GM23338 (cell line): ENCODE measurements at places on chromosomes 12 and 14. TPM values are rescaled to one million over a fixed set of nuclear protein-coding genes. Genes with fewer than 3 reads are reported as not detected.

- H3K4me1 ChIP-seq, result peaks cover 31% of the 10 kb centered on the region
- peaks cover 14% of the 10 kb centered on the region for H3K36me3 ChIP-seq
Observed at GRCh38 chr12:30788754-30789153, 34.0 kb upstream of the CAPRIN2 start.

GRCh38 chr12:76450690-76451089 is 102.5 kb upstream of the BBS10 start:
- no peak overlapping the region for H3K4me3 ChIP-seq
- no peak overlapping the region for H3K27ac ChIP-seq
- H3K4me1 ChIP-seq, result no peaks in the 10 kb centered on the region
- H3K36me3 ChIP-seq, result no peaks in the 10 kb centered on the region
- H3K27me3 ChIP-seq, result no peaks in the 10 kb centered on the region

DNA sequence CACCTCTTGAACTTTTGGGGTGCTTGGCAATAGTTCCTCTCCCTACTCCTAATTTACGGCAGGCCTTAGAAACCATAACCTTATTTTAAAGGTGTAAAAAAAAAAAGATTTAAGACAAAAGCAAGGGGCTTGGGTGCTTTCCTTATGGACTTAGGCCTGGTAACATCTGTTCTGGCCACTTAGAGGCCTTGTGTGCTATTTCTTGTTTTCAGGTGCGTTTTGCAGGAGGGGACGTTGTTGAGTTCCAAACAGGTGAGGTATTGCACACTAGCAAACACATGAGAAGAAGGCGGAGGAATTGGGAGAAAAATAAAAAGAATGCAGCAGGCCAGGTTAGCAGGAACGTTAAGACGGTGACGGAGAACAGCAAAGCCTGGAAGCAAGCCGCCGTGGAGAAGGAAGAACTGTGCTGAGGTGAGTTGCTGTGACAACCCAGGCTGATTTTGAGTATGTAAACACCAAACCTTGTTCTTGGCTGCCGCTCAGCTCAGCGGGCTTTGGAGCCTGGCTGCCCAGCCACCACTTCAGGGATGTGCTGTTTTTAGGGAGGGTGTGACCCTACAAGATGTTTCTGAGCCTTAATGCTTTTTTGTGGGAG is 17.3 kb downstream of the EMG1 start:
- H3K27ac ChIP-seq, result 0 out of 2 replicates have a peak overlapping the region, but pooled peaks have one; percentile 10
- H3K4me1 ChIP-seq, result no peaks in the 10 kb centered on the region
- H3K36me3 ChIP-seq, result peaks cover 4% of the 10 kb centered on the region

DNA sequence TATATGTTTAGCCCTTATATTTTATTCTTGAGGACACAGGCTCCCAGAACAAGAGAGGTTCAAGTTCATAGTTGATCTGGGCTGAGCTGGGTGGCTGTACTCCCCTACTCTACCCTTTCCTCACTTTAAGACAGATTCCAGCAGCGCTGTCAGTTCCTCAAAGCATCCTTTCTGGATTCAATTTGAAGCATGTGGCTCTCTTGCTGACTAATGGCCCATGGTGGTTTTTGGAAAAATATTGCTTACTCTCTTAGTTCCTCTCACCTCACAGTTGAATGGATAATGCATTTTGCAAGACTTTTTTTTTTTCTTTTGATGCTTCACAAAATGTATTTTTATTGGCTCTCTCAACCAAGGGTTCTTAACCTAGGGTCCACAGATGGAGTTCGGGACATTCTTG is 4.1 kb downstream of the PELI2 start:
- peaks cover 23% of the 10 kb centered on the region for H3K27me3 ChIP-seq
- no peaks in the 10 kb centered on the region for H3K36me3 ChIP-seq
- DNase-seq, result no peak
- no peak overlapping the region for H3K4me3 ChIP-seq
- H3K4me1 ChIP-seq, result peaks cover 40% of the 10 kb centered on the region

DNA sequence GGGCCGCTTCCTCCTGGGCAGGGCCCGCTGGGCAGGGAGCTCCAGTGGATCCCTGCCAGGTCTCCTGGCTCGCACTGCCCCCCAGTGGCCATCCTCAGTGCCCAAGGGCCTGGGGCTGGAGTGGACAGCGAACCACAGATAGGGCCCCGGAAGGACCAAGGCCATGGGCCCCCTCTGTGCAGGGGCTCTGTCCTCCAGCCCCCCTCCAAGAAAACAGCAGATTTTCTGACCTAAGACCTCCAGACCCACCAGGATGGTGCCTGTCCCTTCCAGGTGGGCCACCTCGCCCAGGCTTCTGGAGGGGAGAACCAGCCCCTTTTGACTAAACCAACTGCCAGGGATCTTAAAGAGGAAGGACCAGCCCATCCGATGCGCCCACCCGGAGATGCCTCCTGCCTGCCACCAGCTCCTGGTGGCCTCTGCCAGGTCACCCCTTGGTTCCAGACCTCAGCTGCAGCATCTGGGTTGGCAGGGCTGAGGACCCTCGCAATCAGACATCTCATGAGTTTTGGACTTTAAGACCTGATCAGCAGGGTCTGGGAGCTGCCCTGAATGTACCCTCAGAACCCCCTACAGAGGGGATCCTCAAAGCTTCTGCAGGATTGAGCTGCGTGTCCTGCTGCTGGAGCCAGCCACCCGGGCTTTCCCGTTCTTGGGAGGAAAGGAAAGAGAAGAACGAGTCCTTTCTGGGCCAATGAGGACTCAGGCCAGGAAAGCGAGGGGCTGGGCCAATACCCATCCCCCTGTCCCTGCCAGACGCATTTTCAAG is 325.8 kb upstream of the DIO3 start:
- no peak overlapping the region for H3K4me3 ChIP-seq
- no peaks in the 10 kb centered on the region for H3K27me3 ChIP-seq
- no peaks in the 10 kb centered on the region for H3K36me3 ChIP-seq
- no peaks in the 10 kb centered on the region for H3K4me1 ChIP-seq

DNA sequence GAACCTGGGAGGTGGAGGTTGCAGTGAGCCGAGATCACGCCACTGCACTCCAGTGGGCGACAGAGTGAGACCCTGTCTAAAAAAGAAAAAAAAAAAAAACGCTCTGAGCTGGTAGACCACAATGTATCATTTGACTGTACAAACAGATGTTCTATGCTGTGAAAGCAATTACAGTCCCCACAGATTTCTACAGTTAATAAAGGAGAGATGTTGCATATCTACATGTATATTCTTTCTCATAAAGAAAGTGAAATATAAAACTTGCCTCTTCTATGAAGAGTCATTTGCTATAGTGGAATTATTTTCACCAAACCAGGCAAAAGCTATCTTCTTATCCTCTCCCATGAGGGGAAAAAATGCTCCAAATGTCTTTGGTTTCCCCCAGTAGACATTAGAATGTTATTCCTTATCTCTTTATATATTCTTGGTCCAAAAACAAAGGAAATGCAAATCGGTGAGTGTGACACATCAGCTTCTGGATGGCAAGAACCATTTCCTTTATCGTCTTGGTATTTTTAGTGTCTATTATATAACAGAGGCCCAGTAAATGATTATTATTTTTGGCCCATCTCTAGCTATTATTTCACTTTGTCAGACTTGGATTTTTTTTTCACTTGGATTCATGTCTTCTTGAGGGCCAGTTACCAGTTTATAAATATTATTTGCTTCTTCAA is 230.4 kb downstream of the SSPN start:
- H3K27me3 ChIP-seq, result no peaks in the 10 kb centered on the region
- H3K27ac ChIP-seq, result no peak overlapping the region
- no peak overlapping the region for H3K4me3 ChIP-seq
- DNase-seq, result no peak

DNA sequence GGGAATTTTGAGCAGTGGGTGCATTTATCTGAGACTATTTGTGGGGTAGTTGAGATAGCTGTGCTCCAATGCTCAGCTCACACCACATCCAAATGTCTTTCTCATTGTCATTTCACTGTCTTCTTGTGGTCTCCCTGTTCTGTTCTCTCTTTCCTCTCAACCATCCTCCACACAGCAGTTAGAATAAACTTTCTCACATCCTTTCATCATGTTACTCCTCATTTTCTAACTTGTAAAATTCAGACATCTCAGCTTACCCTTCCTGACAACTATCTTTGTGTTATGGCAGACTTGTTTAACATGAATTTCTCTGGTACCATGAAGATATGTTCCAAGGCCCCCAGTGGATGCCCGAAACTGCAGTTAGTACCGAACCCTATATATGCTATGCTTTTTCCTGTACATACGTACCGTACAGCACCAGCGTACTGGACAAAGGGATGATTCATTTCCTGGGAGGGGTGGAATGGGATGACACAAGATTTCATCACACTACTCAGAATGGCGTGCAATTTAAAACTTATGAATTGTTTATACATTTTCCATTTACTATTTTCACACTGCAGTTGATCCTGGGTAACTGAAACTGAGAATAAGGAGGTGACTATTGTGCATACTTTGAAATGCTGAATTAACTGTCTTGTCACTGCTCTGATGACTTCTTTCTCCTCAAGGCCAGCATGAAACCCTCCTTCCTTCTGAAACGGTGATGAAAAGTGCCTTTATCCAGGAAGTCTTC is 177.1 kb upstream of the SLC38A2 start:
- H3K27me3 ChIP-seq, result no peaks in the 10 kb centered on the region
- DNase-seq, result no peak
- no peak overlapping the region for H3K4me3 ChIP-seq

- DNase-seq, result no peak
- H3K4me1 ChIP-seq, result no peaks in the 10 kb centered on the region
- no peaks in the 10 kb centered on the region for H3K27me3 ChIP-seq
Observed at GRCh38 chr14:45799511-45799910, 546.5 kb upstream of the MIS18BP1 start.

- H3K36me3 ChIP-seq, result no peaks in the 10 kb centered on the region; the same call in 1 of the 2 replicates
- H3K27ac ChIP-seq, result no peak overlapping the region
- H3K4me1 ChIP-seq, result peaks cover 10% of the 10 kb centered on the region; the same call in 1 of the 2 replicates
- DNase-seq, result no peak
- H3K4me3 ChIP-seq, result no peak overlapping the region
- peaks cover 48% of the 10 kb centered on the region for H3K27me3 ChIP-seq
Observed at GRCh38 chr14:72898448-72898847, 4.5 kb upstream of the DPF3 start.

- no peaks in the 10 kb centered on the region for H3K27me3 ChIP-seq
- H3K4me3 ChIP-seq, result no peak overlapping the region
- H3K27ac ChIP-seq, result no peak overlapping the region
- peaks cover 3% of the 10 kb centered on the region; the same call in 1 of the 2 replicates for H3K4me1 ChIP-seq
- no peak for DNase-seq
- H3K36me3 ChIP-seq, result no peaks in the 10 kb centered on the region
Observed at GRCh38 chr12:104579718-104580495, 123.2 kb downstream of the CHST11 start.

GRCh38 chr14:81234278-81234677 is 13.5 kb upstream of the GTF2A1 start:
- no peaks in the 10 kb centered on the region for H3K36me3 ChIP-seq
- peaks cover 4% of the 10 kb centered on the region for H3K4me1 ChIP-seq
- no peak for DNase-seq
- H3K4me3 ChIP-seq, result no peak overlapping the region

DNA sequence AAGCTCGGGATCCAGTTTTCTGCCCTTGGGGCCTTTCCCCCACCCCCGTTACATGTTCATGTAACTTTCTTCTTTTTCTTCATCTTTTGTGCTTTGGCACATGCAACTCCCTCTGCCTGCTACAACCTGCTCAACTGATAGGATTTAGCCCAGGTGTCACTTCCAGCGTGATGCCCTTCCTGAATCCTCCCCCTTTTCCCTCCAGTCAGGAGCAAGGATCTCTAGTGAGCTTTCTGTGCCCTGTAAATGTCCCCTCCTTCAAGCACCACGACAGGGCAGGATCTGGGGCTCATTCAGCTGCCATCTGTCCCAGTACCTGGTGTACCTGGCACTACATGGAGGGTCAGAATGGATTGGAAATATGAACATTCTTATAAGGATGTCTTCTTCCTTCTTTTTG is 15.3 kb downstream of the PELI2 start:
- peaks cover 80% of the 10 kb centered on the region for H3K4me1 ChIP-seq
- no peak overlapping the region for H3K4me3 ChIP-seq
- H3K36me3 ChIP-seq, result no peaks in the 10 kb centered on the region

- H3K27ac ChIP-seq, result no peak overlapping the region
- H3K27me3 ChIP-seq, result no peaks in the 10 kb centered on the region
- H3K4me3 ChIP-seq, result no peak overlapping the region
- DNase-seq, result no peak
- no peaks in the 10 kb centered on the region for H3K36me3 ChIP-seq
Observed at GRCh38 chr14:32480337-32480736, 151.2 kb downstream of the AKAP6 start.

GRCh38 chr14:101738703-101739320 is 22.7 kb upstream of the PPP2R5C start:
- H3K36me3 ChIP-seq, result no peaks in the 10 kb centered on the region
- no peak overlapping the region for H3K27ac ChIP-seq
- H3K27me3 ChIP-seq, result no peaks in the 10 kb centered on the region
- DNase-seq, result no peak

DNA sequence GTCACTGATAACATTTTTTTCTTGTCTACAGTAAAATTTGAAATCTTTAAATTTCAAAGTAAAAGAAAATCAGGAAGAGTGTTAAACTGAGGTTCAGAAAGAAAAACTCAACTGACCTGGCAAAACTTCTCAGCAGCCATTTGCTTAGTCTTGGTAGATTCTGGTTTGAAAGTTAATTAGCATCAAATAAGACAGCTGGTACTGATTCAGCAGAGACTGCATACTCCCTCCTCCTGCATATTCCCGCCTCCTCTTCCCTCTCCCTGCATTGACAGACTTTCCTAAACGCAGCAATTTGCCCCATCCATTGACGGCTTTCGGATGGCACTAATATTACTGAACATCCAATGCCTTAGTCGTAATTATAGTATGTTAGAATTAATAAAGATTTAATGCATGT is 520.8 kb downstream of the FLRT2 start:
- DNase-seq, result peak; percentile 18
- H3K27me3 ChIP-seq, result no peaks in the 10 kb centered on the region
- no peaks in the 10 kb centered on the region for H3K36me3 ChIP-seq
- H3K4me1 ChIP-seq, result no peaks in the 10 kb centered on the region; the same call in 1 of the 2 replicates
- H3K27ac ChIP-seq, result no peak overlapping the region
- H3K4me3 ChIP-seq, result no peak overlapping the region

The CRIP1 gene
- 0.80 and 7.7 TPM in 2 replicates for total RNA-seq

The DMAC2L gene
- 9.5 and 22.5 TPM in 2 replicates for total RNA-seq

The PKP2 gene
- total RNA-seq, result 47.6 and 49.9 TPM in 2 replicates

The CLEC4A gene
- total RNA-seq, result 3.8 TPM in 1 of 2 replicates, not detected in the other

The EPYC gene
- total RNA-seq, result not detected in 2 replicates

The GABARAPL1 gene
- total RNA-seq, result 60.9 and 77.8 TPM in 2 replicates

The PLXNC1 gene
- total RNA-seq, result 2.4 and 6.5 TPM in 2 replicates

The ITGB7 gene
- 0.39 TPM in 1 of 2 replicates, not detected in the other for total RNA-seq

The MYH6 gene
- total RNA-seq, result 0.03 and 0.23 TPM in 2 replicates
